ENCODE measurements at places on chromosomes 4 and X. TPM values are rescaled to one million over a fixed set of nuclear protein-coding genes. Genes with fewer than 3 reads are reported as not detected.

Gene PRDX4
- total RNA-seq: 29.3 TPM

Gene VCX3A
- not detected for total RNA-seq

Gene CHRNA9
- total RNA-seq: 0.82 TPM

Gene AKAP17A
- 62.5 TPM for total RNA-seq

DNA sequence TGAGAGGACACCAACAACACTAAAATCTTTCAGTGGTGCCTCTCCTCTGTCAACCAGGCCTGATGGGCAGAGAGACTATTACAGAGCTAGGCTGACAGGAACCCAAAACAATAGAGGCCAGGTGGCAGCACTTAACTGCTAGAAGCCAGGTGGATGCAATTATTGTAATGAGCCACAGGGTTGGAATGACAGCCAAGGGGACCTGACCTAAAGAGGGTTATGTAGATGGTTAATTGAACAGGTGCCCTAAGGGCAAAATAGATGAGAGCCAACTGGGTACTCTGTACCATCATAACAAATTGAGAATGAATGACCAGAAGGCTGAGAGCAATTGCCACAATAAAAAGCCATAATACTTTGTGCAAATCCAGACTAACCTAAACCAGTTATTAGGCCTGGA is 24.7 kb upstream of the FRAS1 start:
- H3K27me3 ChIP-seq: peaks cover 4% of the 10 kb centered on the region
- no peak overlapping the region for H3K27ac ChIP-seq
- H3K4me1 ChIP-seq: no peaks in the 10 kb centered on the region
- no peak for DNase-seq
- no peaks in the 10 kb centered on the region for H3K36me3 ChIP-seq

DNA sequence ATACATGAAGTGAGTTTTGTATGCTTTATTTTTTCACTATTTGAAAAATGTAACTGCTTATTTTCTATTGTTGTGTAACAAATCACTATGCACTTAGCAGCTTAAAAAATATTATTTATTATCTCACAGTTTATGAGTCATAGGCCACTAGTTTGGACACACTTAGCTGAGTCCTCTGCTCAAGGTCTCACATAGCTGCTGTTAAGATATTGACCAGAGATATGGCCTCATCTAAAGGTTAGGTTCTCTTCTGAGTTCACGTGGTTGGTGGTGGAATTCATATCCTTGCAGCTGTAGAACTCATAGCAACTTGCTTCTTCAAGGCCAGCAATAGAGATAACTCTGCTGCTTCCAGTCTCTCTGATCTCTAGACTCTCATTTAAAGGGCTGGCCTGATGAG is 534.4 kb downstream of the SPRY1 start:
- no peaks in the 10 kb centered on the region for H3K36me3 ChIP-seq
- no peaks in the 10 kb centered on the region for H3K4me1 ChIP-seq
- no peak overlapping the region for H3K4me3 ChIP-seq
- H3K27me3 ChIP-seq: no peaks in the 10 kb centered on the region
- DNase-seq: no peak

- no peaks in the 10 kb centered on the region for H3K36me3 ChIP-seq
- H3K27me3 ChIP-seq: no peaks in the 10 kb centered on the region
- H3K27ac ChIP-seq: no peak overlapping the region
- DNase-seq: no peak
- no peak overlapping the region for H3K4me3 ChIP-seq
- H3K4me1 ChIP-seq: no peaks in the 10 kb centered on the region
Observed at GRCh38 chrX:861921-862320, 231.3 kb downstream of the SHOX start.

GRCh38 chrX:134794692-134795091 is 136.4 kb upstream of the PLAC1 start:
- H3K36me3 ChIP-seq: peaks cover 37% of the 10 kb centered on the region
- peaks cover 38% of the 10 kb centered on the region for H3K4me1 ChIP-seq
- H3K4me3 ChIP-seq: peak overlapping the region; percentile 94
- DNase-seq: no peak
- no peak overlapping the region for H3K27ac ChIP-seq
- no peaks in the 10 kb centered on the region for H3K27me3 ChIP-seq

DNA sequence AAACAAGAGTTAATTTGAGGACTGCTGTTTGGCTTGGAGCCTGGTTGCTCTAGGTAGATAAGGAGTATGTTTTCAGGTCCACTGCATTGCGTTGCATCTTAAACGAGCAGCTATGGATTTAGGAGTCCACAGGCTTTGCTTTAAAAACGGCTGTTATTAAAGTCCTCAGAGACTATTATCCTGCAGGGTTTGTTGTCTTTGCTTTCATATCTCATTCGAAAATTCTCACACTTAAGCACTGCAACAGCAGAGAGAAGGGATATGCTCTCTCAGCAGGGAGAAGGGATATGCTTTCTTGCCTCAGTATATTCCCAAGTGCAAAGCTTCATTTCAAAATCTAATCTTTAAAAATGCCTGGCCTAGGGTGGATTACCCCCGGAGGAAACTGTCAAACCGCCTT is 444.7 kb upstream of the FTHL17 start:
- no peaks in the 10 kb centered on the region for H3K27me3 ChIP-seq
- no peak for DNase-seq
- no peaks in the 10 kb centered on the region for H3K4me1 ChIP-seq
- H3K27ac ChIP-seq: no peak overlapping the region
- H3K4me3 ChIP-seq: no peak overlapping the region
- H3K36me3 ChIP-seq: no peaks in the 10 kb centered on the region

DNA sequence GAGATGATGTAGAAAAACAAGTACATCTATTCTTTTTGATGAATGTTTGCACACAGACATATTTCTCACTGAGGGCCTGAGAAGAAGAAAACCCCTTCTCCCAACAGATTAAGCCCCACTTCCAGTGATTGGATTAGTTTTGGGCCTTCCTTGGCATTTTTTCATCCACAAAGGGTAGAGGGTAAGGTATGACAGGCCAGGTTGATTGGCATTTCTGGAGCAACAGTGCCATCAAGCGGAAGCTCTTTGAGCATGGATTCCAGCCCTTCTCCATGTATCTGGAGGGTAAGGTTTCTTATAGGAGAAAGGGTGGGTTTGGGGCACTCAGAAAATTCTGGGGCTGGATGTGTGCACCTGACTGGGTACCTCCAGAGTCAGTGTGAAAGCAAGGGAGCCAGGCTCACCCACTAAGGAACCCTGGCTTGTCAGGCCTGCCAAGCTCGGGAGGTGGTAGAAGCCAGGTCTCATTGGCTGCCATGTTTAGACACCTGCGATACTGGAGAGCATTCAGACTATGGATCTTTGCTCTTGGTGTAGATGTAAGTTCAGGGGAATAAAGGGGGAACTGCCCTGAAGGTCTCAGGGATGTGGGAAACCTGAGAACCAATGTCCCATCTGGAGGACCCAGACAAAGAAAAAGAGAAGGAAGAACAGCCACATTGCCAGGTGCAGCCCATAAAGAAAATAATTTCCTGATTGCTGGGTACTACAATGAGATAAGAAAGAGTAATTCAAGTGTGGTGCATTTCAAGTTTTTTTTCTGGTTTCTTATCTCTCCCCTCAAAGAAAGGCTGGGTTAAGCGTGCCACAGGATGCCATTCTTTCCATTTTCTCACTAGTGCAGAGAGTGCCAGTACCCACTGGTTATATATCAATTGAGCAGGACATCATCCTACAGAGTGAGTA is 222.3 kb upstream of the AGTR2 start:
- no peaks in the 10 kb centered on the region for H3K27me3 ChIP-seq
- H3K4me3 ChIP-seq: no peak overlapping the region
- H3K27ac ChIP-seq: no peak overlapping the region
- H3K36me3 ChIP-seq: no peaks in the 10 kb centered on the region
- H3K4me1 ChIP-seq: no peaks in the 10 kb centered on the region

DNA sequence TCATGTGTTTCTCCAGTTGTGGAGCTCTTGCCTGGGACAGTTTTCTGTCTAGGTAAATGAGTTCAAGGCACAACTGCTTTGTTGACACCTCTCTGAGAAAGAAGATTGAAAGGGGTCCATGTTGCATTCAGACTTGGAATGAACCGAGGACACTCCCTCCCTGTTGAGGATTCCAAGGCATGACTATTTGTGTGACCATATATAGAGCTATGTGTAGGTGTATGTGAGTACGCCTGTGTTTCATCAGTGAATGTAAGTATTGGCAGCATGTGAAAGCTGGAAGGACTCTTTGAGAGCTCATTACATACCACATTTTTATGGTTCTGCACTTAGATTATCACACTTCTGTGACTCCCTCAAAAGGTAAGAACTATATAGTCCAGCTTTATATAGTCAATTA is 3.4 kb downstream of the HEPH start:
- no peaks in the 10 kb centered on the region for H3K36me3 ChIP-seq
- H3K4me3 ChIP-seq: no peak overlapping the region
- H3K4me1 ChIP-seq: peaks cover 2% of the 10 kb centered on the region
- DNase-seq: no peak

DNA sequence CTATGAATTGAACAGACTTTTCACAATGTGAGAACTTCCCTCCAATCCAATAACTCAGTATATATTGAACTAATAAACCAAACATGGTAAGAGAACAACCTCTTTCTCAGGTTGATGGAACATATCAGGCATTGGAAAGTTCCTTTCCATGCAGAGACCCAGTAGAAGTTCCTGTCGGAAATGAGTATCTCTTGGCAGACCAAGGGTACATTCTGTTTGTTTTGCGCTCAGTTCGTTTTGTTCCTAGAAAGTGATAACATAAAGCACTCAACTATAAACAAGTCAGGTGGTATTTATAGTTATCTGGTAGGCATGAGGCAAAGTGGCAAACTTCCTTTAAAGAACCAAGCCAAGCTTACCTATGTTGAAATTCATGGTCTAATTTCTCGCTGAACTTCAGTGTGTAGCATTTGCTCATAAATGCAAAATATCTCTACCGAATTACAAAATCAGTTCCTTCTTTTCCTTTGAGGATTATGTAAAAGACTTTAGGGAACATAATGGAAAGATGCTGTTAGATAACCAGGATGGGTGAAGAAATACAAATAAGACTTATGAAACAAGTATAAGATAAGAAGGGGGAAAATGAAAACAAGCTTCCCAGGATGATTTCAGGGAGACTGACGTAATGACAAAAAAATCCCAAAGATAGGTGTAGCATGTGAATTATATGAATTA is 120.3 kb downstream of the ARHGAP24 start:
- no peak overlapping the region for H3K27ac ChIP-seq
- no peaks in the 10 kb centered on the region for H3K27me3 ChIP-seq
- H3K36me3 ChIP-seq: no peaks in the 10 kb centered on the region
- no peak overlapping the region for H3K4me3 ChIP-seq
- no peaks in the 10 kb centered on the region for H3K4me1 ChIP-seq

GRCh38 chrX:119190831-119191230 is 45.3 kb upstream of the PGRMC1 start:
- no peak overlapping the region for H3K27ac ChIP-seq
- H3K36me3 ChIP-seq: no peaks in the 10 kb centered on the region
- H3K4me1 ChIP-seq: no peaks in the 10 kb centered on the region

DNA sequence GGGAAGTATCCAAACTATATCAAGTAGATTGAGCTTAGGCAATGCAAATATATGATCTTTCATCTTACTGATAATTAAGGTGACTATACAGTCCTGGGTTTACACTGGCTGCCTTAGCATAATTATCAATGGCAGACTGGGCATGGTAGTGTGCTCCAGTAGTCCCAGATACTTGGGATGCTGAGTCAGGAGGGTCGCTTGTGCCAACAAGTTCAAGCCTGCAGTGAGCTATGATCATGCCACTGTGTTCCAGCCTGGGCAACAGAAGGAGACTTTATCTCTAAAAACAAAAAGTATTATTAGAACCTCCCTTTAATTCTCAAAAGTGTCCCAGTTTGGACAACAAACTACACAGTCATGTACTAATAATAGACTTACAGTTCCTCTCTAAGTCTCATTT is 99.4 kb upstream of the RASGEF1B start:
- no peak overlapping the region for H3K4me3 ChIP-seq
- H3K27me3 ChIP-seq: no peaks in the 10 kb centered on the region
- H3K27ac ChIP-seq: no peak overlapping the region
- DNase-seq: no peak

DNA sequence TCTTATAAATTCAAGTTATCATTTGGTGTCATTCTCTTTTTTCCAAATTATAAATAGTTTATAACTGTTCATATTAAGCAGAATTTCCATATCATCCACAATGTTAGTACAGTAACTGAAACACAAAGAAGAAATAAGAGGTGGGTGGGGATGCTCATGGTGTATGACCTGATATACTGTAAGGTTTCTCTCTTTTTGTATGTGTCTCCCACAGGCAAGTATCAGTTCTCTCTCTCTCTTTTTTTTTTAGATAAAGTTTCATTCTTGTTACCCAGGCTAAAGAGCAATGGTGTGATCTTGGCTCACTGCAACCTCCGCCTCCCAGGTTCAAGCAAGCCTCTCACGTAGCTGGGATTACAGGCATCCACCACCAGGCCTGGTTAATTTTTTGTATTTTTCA is 43.7 kb upstream of the UGT2A3 start:
- no peaks in the 10 kb centered on the region for H3K27me3 ChIP-seq
- H3K27ac ChIP-seq: no peak overlapping the region
- DNase-seq: no peak
- no peak overlapping the region for H3K4me3 ChIP-seq

GRCh38 chr4:102543030-102543928 is 42.1 kb downstream of the NFKB1 start:
- H3K36me3 ChIP-seq: peaks cover 70% of the 10 kb centered on the region
- no peak for DNase-seq
- H3K27me3 ChIP-seq: no peaks in the 10 kb centered on the region
- H3K4me3 ChIP-seq: no peak overlapping the region
- no peak overlapping the region for H3K27ac ChIP-seq
- H3K4me1 ChIP-seq: peaks cover 54% of the 10 kb centered on the region

- H3K27me3 ChIP-seq: no peaks in the 10 kb centered on the region
- H3K4me1 ChIP-seq: no peaks in the 10 kb centered on the region
- H3K36me3 ChIP-seq: no peaks in the 10 kb centered on the region
- DNase-seq: no peak
- H3K4me3 ChIP-seq: no peak overlapping the region
- H3K27ac ChIP-seq: no peak overlapping the region
Observed at GRCh38 chr4:150308824-150309472, 230.7 kb downstream of the DCLK2 start.

DNA sequence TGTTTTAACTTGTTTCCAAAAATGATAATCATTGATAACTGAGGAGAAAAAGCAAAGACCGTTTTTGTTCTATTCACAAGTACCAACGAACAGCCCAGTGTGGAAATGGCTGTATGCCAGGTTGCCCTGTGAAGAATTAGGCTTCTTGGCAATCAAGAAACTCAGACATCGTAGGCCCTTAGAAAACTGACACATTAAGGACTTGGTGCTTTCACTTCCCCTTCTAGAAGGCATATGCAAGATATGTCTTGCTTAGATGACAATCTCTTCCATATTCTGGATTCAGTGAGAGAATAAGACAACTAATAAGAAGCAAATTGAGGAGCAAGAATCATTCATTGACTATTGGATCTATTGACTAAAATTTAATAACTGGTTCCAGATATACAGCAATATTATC is 56.6 kb downstream of the ANAPC10 start:
- peaks cover 3% of the 10 kb centered on the region for H3K4me1 ChIP-seq
- H3K27ac ChIP-seq: no peak overlapping the region
- H3K27me3 ChIP-seq: no peaks in the 10 kb centered on the region
- no peak overlapping the region for H3K4me3 ChIP-seq
- DNase-seq: no peak
- peaks cover 5% of the 10 kb centered on the region for H3K36me3 ChIP-seq

Data from activated CD8-positive, alpha-beta T cell treated with anti-CD3 and anti-CD28 coated beads, Interleukin-2, amount 10 ng/mL, durations not matched to agents 7 days and 5 days (primary cell).